Muscle of leg (tissue), 16 donors: ENCODE measurements at places on chromosomes 16 and 17. TPM values are rescaled to one million over a fixed set of nuclear protein-coding genes. Genes with fewer than 3 reads are reported as not detected.

TMEM219 gene
- 49.5 TPM for total RNA-seq

CD300H gene
- total RNA-seq, result not detected

TRAP1 gene
- 66.6 TPM for total RNA-seq

ST6GALNAC1 gene
- total RNA-seq, result 0.13 TPM

MYCBPAP gene
- total RNA-seq, result 0.66 TPM

- DNase-seq, result peak; percentile 63
Observed at GRCh38 chr16:68298907-68299561, 11.7 kb downstream of the SLC7A6OS start.

GRCh38 chr17:35742896-35743477 lies 10.1 kb downstream of the GAS2L2 start:
- no peak for DNase-seq

- DNase-seq, result no peak
Observed at GRCh38 chr16:64004116-64004515, 1117.7 kb downstream of the CDH11 start.

- DNase-seq, result no peak
Observed at GRCh38 chr17:37671824-37672547, 28.7 kb upstream of the DDX52 start.

GRCh38 chr16:677316-678190 lies 2.1 kb downstream of the RHBDL1 start:
- no peak for DNase-seq
